ENCODE measurements at places on chromosomes 4 and X. TPM values are rescaled to one million over a fixed set of nuclear protein-coding genes. Genes with fewer than 3 reads are reported as not detected.
A peak's percentile ranks its signal among the peaks of the same experiment; 100 is the strongest.

DNA sequence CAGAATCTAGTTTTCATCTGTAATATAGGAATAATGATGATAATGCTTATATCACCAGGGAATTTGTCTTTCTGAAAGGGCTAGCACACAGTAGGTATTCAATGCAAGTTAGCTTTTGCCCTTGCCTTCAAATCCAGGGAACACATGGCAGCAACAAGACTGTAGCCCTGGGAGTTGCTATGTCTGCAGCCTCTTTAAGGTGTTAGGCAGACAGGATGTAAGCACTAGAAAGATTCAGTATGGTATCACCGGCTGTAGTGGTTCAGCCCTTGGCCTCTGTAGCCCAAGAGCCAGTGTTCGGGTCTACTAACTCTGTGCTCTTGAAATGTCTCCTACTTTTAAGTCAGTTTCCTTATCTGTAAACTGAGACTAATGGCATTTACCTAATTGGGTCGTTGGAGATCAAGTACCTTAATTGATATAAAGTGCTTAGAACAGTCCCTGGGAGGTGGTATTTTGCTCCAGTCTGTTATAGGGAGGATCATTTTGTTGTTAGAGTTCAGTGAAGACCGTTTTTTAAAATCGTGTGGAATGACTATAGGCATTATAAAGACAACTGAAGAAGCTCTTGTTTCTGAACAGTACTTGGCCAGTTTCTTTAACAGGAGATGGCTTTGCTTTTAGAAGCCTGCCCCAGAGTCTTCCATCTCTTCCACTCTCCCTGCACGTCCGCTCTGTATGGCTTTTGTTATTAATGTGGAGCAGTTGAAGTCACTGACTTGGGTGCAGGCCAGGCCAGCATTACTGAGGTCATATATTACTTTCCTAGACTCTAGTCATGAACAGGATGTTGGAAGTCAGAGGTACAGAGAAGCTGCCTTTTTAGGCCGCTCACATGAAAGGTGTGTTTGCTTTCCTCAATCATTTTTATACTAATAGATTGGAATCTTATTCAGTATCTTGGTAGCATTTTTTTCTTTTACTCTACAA lies 44.8 kb downstream of the GAB1 start:
- peak; percentile 92 for DNase-seq

- no peak for DNase-seq
Observed at GRCh38 chrX:9873952-9874351, 87.7 kb downstream of the SHROOM2 start.

DNA sequence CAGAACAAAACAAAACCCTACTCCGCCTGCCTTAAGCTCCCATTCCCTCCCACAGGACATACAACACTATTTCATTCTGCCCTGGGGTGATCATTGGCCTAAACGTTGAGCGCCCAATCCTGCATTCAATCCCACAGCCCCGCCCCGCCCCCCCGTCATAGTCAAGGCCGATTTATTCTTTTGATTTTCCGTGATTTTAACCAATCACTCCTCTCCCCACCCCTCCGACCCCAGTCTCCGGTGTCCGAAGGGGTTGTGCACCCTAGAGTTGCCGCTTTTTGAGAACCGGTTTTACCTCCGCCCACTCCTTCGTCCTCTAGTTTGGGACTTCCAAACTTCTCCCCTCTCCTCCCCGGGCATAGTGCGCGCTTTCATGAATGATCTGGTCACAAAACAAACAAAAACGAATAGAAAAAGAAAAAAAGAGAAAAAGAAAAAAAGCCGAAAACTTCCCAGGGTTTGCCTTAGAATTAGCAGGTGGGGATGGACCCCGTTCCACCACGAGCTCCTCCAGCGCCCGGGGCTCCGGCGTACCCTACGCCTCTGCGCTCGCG lies 446 bp upstream of the UBE2A start:
- DNase-seq, result no peak

GRCh38 chr4:152431291-152431690 lies 104.6 kb downstream of the FBXW7 start:
- DNase-seq, result no peak

- no peak for DNase-seq
Observed at GRCh38 chrX:154695911-154696675, 42.7 kb upstream of the CTAG2 start.

DNA sequence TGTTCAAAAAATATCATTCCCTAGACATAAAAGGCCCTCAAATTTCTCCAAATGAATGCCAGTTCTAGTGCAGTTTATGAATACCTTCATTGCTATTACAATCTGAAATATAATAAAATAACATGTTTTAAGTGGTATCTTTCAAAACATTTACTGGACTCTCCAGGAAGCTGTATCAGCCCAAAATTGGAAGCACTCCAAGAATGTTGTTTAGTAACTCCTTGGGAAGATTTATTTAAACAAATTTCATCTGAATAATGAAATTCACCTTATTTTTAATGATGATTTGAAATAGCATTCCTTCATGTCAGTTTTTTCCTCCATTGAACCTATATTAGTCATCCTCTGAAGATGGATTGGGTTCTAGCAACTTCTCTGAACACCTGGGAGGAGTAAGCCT lies 217.2 kb upstream of the PCDH18 start:
- no peak for DNase-seq

GRCh38 chr4:106588891-106589290 lies 220.3 kb upstream of the GIMD1 start:
- DNase-seq, result no peak

DNA sequence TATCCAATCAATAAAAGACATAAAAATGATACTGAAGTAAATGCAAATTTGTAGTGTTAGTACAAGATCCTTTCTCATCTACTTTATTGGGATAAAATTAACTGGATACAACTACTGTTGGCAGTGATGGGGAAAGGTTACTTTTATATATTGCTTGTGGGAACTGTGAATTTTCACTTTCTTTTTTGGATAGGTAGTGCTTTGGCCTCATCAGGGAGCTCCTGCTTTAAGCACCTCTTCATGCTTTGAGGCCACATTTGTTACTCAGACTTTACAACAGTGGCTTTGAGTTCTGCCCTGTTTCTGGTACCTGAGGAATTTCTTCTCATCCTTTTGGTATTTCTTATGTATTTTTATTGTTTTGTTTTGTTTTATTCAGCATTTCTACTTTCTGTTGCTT lies 316.8 kb upstream of the ZCCHC13 start:
- no peak for DNase-seq

DNA sequence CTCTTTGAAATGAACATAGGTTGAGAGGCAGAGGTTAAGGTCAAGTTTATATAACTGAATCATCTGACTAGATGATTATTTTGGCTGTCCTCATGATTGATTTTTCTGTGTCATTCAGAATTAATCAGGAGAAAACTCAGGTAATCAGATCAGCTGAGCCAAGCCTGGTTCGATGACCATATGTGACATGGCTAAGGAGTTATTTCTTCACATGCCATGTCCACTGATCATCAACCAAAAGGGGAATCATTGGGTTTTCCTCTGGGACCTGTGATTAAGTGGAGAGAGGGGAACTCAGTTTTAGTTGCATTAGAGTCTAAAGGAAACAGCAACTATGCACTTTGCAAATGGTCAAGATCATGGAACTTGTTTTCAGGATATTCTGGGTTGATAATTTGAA lies 20.3 kb upstream of the PACRGL start:
- DNase-seq, result no peak

GRCh38 chr4:180169394-180169793 lies 2073.8 kb upstream of the TENM3 start:
- no peak for DNase-seq

- no peak for DNase-seq
Observed at GRCh38 chr4:123952530-123953274, 556.1 kb downstream of the SPRY1 start.

- DNase-seq, result no peak
Observed at GRCh38 chr4:164931551-164932324, 45.7 kb downstream of the TRIM61 start.

DNA sequence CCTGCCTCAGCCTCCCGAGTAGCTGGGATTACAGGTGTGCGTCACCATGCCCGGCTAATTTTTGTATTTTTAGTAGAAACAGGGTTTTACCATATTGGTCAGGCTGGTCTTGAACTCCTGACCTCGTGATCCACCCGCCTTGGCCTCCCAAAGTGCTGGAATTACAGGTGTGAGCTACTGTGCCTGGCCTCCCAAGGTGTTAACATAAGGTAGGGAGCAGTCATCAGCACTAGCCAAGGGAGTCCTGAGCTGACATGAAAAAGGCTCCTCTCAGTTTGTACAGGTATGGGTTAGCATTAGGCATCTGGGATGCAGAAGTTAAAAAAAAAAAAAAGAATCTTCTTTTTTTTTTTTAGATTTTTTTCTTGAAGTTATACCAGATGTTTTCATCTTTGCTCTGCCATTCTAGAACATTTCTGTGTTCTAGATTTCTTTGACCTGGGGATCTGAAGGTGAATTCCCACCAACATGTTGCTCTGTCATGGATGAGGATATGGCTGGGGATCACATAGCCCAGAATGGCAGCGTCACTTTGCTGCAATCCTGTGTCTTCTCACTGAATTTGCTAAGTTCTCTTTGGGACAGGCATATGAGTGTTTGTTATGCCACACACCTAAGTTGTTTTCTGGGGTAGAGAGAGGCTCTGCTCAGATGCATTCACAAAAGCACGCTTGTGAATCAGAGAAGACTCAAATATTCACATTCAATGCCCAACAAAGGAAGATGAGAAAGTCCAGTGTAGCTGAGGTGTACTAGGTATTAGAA lies 24.4 kb upstream of the PLA2G12A start:
- no peak for DNase-seq

GRCh38 chrX:153297376-153297775 lies 24.2 kb downstream of the PNMA6F start:
- no peak for DNase-seq

DNA sequence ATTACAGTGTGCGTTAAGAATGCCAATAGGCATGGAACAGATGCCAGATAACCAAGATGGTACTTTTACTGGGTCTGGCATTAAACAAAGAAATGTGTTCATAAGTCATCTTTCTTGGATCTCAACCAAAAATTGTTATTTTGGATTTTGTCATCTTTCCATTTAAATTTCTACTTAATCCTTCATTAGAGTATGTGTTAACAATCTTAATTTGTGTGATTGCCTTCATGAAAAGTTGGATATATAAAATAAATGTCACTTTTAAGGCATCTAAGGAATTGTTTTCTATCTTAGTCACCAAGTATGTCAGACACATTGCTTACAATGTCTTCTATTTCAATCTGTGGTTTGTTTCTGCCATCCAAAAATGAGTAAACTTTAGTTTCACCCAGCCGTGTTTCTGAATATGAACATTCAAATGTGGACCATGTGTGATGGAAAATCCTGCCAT lies 87.5 kb downstream of the PALLD start:
- no peak for DNase-seq

DNA sequence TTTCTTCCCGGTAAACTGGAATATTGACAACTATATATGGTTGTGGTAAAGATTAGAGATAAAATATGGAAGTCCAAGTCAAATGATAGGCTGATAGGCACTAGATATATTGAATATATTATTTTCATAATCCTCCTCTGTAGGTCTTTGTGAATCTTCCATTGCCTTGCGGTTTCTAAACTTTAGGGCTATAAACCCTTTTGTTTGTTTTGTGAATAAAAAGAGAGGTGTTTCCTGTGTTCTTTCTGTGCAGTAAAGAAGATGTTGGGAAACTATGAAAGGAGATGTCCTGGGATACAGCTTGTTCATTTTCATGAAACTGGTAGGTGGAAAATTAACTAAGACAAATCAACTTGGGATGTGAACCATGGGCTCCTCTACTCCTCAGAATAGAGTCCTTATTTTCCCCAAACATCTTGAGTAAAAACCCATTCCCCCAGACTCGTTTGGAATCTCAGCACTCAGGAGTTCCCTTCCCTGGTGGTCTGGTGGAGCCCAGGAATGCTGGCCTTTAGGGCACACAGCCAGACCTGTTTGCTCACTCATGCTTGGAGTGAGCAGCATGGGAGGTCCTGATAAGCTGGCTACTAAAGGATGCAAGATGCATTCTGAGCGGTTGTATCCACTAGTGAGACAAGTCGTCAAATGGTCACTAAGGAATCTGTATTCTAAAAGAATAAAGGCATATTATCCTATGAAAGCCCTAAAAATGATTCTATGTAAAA lies 22.2 kb downstream of the PRDM8 start:
- DNase-seq, result no peak

- DNase-seq, result no peak
Observed at GRCh38 chr4:112938461-112939058, 110.9 kb upstream of the ANK2 start.

GRCh38 chrX:71997320-71997719 lies 86.7 kb downstream of the NHSL2 start:
- DNase-seq, result no peak

- DNase-seq, result no peak
Observed at GRCh38 chr4:18917689-18918088, 896.1 kb upstream of the LCORL start.

DNA sequence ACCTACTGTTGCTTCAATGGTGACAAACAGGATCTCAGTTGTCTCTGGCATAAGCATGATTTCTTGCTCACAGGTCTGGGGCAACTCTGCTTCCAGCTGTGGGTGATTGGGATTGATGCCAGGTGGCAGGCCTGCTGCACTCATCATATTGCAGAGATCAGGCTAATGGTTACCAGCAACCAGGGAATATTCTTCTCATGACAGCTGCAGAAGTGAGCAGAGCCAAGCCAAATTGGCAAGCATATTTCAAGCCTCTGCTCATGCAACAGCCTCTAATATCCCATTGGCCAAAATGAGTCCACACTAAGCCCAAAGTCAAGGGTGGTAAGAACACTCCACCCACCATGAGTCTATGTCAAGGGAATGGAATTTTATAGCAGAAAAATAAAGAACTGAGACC lies 26.7 kb upstream of the TBC1D19 start:
- DNase-seq, result no peak

GRCh38 chrX:13177921-13178566 lies 133.6 kb upstream of the FAM9C start:
- DNase-seq, result no peak

GRCh38 chrX:154443992-154444754 lies at the start of gene FAM50A:
TSS of gene FAM50A (plus strand) at chrX:154444141. CDS start at chrX:154444236, 95 bp downstream.
- peak; percentile 93 for DNase-seq

DNA sequence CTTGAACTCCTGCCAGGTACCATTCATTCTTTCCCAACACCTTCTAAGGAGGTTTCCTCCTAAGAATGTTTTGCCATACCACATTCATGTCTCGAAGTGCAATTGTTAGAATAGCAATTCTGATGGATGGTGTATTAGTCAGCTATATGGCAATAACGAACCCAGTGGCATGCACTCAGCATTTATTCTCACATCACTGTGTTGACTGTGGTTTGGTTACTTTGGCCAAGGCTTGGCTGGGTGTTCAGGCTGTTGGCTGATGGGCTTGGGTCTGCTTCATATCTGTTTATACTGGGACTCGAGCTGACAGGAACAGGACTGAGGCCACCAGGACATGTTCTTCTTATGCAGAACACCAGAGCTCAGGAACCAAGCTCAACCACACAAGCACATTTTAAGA lies 31.7 kb downstream of the PSAPL1 start:
- DNase-seq, result no peak

GRCh38 chr4:175071123-175071522 lies 153.0 kb downstream of the ADAM29 start:
- DNase-seq, result no peak

The ATP11C gene
- total RNA-seq, result 27.2 TPM

The ZIC3 gene
- total RNA-seq, result not detected

The UVSSA gene
- 14.3 TPM for total RNA-seq

The TCEAL2 gene
- 10.1 TPM for total RNA-seq

The NPNT gene
- 152 TPM for total RNA-seq

The C4orf36 gene
- 0.93 TPM for total RNA-seq

The FGFRL1 gene
- total RNA-seq, result 16.2 TPM

The BMPR1B gene
- total RNA-seq, result 8.9 TPM

The KDM6A gene
- 27.3 TPM for total RNA-seq
